PC-3 (cell line): ENCODE measurements at places on chromosomes 4 and X. TPM values are rescaled to one million over a fixed set of nuclear protein-coding genes. Genes with fewer than 3 reads are reported as not detected.

Gene FGFBP2
- not detected in 2 replicates for total RNA-seq

Gene NKX6-1
- total RNA-seq: 0.52 and 0.62 TPM in 2 replicates

DNA sequence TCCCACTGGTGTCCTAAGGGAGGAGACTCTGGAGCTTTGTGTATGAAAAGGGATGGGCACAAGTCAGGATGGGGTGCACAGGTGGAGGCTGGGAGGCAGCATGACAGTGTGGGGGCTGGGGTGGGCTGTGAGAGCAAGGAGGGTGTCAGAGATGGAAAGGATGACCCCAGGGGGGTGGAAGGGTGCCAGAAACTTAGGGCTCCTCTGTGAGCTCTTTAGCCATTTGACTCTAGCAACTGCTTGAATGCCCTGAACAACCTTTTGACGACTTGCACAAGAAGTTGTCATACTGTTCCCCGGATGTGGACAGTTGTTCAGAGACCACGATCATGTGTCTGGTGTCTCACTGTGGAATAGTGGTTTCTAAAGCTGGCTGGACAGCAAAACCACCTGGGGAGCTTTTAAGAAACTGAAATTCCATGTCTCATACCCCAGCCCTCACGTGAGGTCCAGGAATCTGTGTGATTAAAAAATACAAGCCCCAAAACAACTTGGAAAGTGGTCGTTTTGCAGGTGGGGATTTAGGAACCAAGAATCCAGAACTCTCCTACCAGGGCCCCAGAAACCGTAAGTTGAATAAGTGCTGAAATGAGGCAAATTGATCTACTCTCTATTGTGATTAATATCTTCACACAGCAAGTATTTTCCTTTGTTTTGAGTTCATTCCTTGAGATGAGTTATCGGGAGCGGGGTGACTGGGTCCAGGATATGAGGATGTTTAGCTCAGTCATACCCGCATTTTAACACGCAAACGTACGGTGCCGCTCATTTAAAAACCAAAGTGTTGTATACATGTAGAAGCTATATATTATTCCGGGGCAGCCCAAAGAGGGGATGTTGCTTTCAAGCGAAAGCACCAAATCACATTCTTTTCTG is 3.4 kb downstream of the RHOH start:
- DNase-seq: no peak

DNA sequence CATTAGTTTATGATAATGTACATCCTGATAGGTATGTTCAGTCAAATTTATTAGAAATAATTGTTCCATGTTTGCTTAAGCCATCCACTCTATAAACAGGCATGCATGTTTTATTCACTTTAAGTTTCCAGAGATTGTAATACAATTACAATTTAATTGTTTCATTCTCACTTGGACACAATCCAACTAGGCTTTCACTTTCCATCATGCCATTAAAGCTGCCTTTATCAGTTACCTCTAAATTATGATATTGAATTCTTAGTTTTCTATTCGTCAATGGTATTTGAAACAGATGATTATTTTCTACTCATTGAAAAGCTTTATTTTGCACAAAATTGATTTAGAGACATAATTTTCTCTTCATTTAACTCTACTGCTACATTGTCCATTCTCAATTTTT is 1196.3 kb downstream of the RAPGEF2 start:
- no peak for DNase-seq

DNA sequence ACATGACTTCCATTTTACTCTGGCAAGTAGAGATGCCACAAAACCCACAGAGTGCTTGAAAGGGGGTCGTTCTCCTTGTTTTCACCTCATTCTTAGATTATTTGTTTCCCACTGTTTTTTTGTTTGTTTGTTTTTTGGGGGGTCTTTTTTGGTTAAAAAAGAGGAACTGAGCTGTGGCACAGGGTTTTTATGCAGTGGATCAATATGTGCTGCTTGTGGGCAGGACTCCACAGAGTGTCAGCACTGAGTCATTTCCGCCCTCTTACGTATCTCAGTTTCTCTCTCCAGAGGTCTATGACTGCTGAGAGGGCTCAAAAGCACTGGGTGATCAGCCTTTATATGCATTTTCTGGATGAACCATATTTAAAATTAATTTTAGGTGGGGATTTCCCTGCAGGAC is 268.1 kb upstream of the GRID2 start:
- no peak for DNase-seq
